Activated T-helper 2 cell treated with anti-CD3 and anti-CD28 coated beads, Interferon-gamma antibody, Interleukin-2, Interleukin-4, amounts not matched to agents 10 μg/mL and 5 μg/mL and 100 μg/mL, durations not matched to agents 14 hours and 24 hours and 36 hours (primary cell): ENCODE measurements at places on chromosomes 1 and 21. TPM values are rescaled to one million over a fixed set of nuclear protein-coding genes. Genes with fewer than 3 reads are reported as not detected.

DNA sequence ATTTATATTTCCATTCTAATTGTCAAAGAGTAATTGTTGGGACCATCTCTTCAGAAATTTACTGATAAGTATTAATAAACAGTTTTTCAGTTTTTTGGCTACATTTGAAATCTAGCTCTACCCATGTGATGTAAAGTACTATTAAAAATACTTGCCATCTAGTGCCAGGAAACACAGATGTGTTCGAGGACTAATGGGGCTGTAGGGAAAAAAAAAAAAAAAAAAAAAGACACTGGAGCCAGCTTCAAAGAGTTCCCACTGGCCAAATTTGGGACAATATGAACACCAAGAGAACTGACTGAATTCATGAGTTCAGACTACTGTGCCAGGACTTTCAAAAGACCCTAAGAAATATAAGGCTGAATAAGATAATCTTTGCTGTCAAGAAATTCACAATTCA lies 65.2 kb upstream of the GFI1 start:
- DNase-seq, result no peak

GRCh38 chr1:168636642-168637111 lies 60.3 kb downstream of the XCL1 start:
- no peak for DNase-seq

SMIM1 gene
- total RNA-seq, result 1.4 and 2.3 TPM in 2 replicates

RGS16 gene
- 50.2 and 50.5 TPM in 2 replicates for total RNA-seq

DNA sequence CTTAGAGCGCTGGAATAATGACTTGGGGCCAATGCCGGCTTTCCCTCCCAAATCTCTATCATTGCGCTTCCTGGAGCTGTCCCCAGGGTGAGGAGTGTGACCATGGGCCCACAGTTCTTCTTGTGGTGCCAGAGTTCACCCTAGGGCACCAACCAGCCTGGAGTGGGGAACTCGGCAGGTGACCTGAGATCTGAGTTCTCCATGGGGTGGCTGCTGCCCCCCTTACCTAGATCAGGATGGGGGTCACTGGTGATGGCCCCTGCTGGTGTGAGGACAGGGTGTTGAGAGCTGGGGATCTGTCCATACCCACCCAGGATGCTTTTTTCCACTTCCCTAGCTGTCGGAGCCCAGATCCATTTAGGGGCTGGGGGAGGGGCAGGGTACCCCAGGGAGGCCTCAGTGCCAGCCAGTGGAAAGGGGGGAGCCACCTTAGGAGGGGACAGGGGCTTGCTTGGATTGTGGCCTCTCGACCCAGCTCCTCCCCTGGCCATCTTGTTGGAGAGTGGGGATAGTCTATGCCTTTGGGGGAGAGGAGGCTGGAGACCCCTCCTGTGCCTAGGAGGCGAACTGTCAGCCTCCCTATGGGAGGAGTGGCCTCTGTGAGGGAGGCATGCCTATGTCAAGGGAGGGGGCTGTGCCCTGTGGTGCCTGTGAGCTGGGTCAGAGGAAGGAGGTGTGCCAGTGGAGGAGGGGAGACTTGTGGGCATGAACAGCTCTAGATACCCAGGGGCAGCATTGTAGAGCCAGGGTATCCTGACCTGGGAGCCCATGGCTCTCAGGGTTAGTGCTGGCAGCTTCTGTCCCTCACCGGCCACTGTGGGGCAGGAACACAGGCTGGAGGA lies 1.7 kb downstream of the FOXO6 start:
- no peak for DNase-seq

- no peak for DNase-seq
Observed at GRCh38 chr1:201888282-201889089, at the start of gene SHISA4. Gene SHISA4, plus strand, starts transcription at chr1:201888898. Its CDS starts 97 bp downstream, at chr1:201888995.

DNA sequence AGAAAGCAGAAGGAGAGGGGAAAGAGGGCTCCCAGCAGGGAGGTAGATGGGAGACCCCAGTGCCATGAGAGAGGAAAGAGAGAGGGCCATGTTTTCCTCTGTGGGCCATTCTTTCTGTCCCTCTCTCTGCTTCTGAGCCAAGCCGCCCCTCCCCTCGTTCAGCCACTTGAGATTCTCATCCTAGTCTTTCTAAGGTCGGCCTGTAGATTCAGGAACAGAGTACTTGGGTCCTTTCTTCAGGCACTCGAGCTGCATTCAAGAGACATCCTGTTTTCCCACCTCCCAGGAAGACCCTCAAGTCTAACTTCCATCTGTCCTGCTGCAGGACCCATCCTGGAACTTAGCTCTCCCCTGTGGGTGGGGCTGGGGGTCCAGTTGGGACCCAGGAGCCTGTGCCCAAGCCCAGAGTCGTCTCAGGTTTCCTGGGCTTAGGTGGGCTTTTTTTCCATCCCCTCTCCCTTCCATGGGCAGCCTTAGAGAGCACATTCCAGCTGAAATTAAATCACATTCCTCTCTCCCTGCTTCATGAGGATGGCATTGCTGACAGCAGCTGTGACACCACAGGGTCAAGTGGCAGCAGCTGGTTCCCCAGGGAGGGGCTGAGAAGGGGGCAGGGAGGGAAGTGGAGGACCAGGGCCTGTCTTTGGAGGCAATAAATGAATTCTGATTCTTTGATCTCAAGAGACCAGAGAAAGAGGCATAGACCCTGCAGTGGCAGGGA lies 13.0 kb downstream of the NES start:
- no peak for DNase-seq
